ENCODE measurements at places on chromosomes 3 and 15.

DNA sequence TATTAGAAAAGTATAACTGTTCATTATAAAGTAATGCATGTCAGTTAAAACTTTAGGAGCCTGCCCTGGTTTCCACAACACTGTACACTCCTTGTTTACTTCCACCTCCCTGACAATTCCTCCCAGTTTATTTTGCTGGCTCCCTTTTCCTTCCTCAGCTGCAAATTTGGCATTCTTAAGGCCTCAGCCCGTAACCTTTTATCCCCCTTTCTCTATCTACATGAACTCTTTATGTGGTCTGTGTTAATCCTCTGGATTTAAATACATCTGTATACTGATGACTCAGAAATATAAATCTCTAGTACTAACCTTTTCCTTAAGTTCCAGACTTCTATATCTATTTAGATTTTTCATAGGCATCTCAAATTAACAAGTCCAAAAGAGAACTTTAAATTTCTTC is 143.6 kb downstream of the OTOL1 start:
- DNase-seq: no peak

- DNase-seq: no peak
Measured at GRCh38 chr3:15659254-15659975, 57.9 kb downstream of the BTD start.

DNA sequence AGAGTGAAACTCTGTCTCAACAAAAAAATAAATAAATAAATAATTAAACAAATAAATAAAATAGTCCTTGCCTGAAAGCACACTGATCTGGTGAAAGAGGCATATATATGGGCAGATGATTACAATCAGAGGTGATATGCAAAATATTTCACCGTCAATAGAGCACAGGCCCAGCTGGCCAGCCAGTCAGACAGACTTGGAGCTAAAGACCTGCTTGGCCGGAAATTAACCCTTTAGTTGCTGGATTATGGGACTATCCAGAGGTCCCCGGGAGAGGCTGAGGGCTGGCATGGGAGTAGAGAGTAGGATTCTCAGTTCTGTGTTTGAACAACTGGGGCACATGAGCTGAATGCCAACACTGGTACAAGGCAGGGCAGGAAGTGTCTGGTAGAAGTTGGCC is 59.1 kb upstream of the CTNNB1 start:
- no peak for DNase-seq

GRCh38 chr3:195139876-195140240 is 131.1 kb downstream of the XXYLT1 start:
- no peak for DNase-seq

Data from thoracic aorta (tissue), 2 donors.